ENCODE measurements at places on chromosomes 4 and X.

DNA sequence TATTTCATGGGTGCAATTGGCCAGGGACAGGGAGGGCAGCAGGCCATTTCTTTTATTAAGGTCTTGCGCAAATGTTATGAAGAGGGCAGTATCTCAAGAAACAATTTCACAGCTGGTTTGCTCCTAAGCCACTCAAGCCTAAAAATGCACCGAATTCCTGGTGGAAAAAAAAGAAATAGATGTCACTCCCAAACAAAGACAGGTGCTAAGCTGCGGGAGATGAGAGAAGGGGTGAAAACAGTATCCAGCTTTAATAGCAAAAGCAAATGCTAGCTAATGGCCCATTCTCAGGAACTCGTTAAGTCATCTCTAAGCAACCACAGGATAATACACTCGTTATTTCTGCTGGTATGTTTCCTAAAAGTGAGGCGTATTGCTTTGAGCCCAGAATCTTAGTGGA lies 116.4 kb downstream of the ARX start:
- DNase-seq: no peak

DNA sequence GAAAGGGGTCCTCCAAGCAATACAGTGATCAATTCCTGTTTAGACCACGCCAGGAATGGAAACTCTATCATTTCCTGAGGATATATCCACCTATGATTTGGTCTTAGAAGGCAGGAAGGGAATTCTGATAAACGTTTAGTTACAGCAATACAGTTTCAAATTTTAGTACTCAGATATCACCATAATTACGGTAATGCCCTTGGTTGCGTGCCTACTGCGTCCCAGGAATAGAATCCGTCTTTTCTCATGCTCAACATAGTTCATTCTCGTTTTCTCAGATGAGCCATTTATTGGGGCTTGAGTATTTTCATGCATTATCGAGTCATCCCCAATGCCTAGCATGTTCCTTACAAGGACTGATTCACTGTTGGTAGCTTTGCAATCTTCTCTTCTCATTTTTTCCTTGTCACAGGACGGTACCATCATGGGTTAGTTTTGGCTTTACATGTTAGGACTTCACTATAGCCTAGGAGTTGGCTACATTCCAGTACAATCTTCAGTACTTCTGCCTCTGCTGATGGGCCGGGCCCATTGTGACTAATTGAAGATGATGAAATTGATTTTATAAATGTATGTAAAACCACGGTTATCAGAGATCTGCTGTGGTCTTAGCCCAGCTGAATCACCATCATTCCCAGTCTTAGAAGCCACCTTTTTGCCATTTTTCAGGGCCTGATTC lies 4.4 kb upstream of the PRKX start:
- no peak for DNase-seq

DNA sequence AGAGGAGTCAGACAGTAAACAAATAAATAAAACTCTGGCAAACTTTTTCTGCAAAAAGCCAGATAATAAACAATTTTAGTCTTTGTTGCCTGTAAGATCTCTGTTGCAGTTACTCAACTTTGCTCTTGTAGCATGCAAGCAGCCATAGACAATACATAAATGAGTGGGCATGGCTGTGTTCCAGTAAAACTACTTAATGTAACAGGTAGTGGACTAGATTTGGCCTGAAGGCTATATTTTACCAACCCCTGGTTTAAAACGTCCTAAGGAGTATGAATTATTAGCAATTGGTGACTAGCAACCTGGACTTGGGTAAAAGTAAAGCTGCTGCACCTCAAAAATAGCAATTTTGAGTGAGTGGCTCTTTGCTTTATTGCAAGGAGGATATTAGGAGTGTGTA lies 30.9 kb downstream of the SLAIN2 start:
- no peak for DNase-seq

GRCh38 chr4:37908488-37909331 lies 17.8 kb downstream of the TBC1D1 start:
- no peak for DNase-seq

DNA sequence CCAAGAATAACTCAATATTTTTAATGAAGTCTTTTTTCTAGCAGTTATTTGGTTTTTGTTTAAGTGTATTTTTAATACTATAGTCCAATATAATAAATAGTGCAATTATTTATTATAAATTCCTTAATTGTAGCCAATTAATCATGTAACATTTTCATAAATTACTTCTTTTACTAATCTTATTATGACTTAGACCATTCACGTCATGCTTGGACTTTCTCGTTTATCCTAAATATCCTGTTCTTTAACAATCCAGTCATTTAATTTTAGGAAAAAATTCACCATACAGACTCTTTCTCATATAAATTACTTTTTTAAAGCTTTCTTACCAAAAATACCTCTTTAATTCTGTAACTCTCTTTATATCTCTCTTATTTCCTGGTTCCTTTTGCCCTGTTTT lies 350.1 kb downstream of the AR start:
- no peak for DNase-seq

GRCh38 chr4:62324215-62324614 lies 1124.1 kb downstream of the ADGRL3 start:
- no peak for DNase-seq

GRCh38 chrX:1388651-1389050 lies 3.3 kb downstream of the SLC25A6 start:
- no peak for DNase-seq

- DNase-seq: no peak
These were observed 19.7 kb upstream of the GRPR start for GRCh38 chrX:16103625-16104024.

GRCh38 chrX:87808576-87809243 lies 291.1 kb downstream of the KLHL4 start:
- no peak for DNase-seq

DNA sequence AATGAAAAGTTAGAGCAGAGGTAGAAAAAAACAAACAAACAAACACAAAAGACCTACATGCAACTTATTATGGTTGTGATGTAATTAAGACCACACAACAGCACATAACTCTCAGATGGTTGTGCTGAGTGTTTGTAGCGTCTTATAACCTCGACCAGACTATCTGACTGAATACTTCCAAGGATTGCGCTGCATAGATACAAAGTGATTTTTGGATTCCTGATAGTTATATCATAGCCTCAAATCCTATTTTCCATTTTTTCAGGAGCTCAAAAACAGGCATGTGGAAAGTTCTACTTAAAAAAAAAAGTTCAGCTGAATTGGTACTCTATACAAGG lies 236.1 kb downstream of the SPRY1 start:
- no peak for DNase-seq
